H9 (cell line): ENCODE measurements at places on chromosomes 3 and 15.

GRCh38 chr3:149670742-149671492 lies 13.1 kb upstream of the WWTR1 start:
- DNase-seq = peak; percentile 69

- no peak for DNase-seq
Measured at GRCh38 chr3:43523454-43524053, 98.3 kb downstream of the ANO10 start.

DNA sequence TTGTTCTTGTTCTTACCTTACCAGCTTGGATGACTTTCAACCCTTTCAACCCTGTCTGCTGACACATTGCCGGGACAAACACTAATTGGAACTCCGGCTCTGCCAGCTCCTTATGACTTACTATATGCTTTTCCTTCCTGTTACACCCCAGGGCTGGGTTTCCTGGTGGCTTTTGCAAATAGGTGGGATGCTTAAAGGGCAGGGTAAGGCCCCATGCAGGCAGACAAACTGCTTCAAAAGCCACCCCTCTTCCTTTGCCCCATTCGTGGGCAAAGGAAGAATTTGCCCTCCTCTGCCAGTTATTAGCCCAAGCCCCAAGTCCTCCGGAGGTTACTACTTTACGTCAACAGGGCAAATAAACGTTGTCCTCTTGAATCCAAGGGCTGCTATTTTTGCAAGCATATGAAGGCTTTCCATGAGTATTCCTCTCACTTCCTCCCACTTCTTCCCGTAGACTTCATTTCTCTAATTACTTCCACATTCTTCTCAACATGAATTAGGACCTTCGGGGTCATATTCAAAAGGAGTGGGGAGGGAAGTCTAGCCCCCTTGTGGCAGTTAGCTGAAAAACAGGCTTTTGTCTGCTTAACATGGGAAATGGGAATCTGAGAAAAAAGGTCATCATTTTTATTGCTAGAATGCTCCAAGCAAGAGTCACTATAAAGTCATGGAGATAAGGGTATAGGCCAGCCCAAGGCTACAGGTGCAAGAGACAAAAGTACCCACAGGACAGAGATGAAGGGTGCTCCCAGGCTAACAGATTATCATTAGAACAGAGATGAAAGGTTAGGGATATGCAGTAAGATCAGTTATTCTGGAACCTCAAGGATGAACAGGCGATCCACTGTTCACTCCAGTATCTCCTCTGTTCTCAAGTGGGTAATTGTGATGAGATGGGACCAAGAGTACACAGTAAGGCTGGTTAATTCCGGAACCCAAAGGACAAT lies 56.3 kb upstream of the FSTL1 start:
- no peak for DNase-seq

- peak; percentile 53 for DNase-seq
Measured at GRCh38 chr15:50907601-50908208, 778 bp upstream of the AP4E1 start.

DNA sequence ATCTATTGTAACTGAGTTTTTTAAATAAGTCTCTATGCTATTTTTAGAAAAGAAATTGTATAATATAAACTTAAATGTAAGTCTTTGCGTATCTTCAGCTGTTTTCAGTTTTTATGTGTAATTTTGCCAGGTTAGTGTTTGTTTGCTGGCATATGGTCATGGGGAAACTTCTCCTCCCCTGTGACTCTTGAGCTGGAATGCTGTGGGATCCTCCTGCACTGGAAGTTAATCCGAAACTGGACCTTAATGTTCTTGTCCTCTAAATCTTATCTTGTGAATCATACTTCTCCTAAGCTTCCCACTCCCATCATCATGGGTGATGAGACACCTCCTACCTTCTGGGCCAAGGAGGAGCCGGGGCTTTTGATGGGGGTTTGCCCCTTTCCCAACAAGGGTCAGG lies 52.4 kb upstream of the CHST2 start:
- no peak for DNase-seq

DNA sequence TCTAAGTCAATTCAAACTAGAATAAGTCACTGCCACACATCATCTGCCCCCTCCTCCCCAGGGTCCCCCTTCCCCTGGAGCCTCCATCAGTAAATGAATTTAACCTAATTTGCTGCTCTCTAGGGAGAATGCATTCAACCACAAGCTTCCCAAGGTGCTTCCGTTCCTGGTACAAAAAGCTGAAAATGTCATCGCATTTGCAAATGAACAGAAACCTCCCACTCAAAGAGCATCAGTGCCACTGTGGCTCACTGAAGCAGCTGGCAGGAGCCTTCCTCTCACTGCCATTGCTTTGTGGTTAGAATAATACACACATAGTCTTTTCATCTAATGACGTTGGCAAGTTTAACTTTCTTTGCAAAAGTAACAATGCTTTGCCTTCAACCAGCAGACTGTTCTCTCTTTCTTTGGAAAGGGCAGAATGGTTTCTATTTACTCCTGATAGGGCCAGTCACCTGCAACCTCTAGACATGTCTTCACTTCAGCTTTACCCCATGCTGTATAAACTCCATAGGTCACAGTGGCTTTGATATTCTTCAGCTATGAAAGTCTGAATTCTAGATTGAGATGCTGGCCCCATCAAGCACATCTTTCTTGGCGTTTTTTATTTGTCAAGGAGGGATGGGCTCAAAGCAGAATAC lies 238.1 kb downstream of the CPNE4 start:
- DNase-seq = peak; percentile 30

- DNase-seq = no peak
Measured at GRCh38 chr3:123546133-123546755, 38.6 kb downstream of the HACD2 start.

DNA sequence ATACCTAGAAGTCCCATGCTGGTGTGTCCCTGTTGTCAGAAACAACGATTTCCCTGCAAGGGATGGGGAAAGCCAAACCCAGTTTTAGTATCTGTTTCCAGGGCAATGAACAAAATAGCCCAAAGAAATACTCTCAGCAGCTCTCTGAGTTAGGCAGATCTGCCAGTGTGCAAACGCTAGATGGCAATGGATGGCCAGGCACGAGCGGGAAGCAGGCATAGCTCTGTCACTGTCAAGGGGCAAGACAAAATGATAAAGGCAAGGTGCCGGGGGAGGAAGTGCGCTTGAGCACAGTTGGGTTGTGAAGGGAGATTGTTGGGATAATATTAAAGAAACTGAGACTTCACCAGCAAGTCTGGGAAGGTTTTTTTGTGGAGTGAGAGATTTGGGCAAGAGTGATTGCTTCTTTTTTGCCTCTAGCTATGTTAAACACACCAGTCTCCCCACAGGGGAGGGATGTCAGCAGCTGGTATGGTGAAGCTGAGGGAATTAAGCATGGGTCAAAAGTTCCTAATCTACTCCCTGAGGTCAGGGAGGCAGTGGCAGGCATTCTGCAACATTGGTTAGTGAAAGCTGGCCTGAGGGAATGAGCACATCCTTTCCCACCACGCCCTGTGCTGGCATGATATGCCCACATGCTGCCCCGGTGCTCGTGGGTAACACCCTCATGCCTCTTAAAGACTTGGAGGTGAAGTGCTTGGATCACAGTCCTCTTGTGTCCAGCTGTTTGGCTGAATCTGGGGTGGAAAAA lies 117.5 kb downstream of the PDCD6IP start:
- DNase-seq = no peak

- no peak for DNase-seq
Measured at GRCh38 chr3:46221938-46222337, 13.8 kb upstream of the CCR1 start.

GRCh38 chr3:23518441-23518840 lies 287.3 kb upstream of the UBE2E1 start:
- no peak for DNase-seq

DNA sequence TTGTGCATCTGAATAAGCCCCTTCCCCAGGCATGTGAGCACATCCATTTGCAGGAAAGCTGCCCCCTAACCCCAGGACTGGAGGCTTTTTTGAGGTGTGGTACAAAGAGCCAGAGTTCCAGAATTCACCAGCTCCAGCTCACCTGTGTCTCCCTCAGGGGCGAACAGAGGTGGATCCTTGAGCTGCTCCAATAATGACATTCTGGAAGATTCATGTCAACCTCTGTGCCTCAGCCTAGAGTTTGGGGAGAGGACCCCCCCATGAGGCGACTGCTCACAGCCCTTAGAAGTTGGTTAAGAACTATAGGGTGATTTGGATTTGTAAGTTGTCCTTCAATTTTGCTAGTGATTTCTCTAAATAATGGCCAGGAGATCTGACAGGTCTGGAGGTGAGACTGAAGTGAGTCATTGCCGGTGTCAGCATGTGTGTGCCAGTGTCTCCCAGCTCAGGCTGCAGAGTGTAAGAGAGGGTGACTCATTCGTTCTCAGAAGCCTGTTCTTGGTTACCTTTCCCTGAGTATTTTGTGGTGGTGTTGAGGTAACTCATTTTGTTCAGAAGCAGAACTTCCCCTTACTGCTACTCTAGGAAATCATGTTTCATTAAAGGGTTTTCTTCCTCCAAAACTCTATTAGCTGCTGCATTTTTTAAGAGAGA lies 136.9 kb upstream of the TOPAZ1 start:
- DNase-seq = no peak

- no peak for DNase-seq
Measured at GRCh38 chr3:31615071-31615875, 82.5 kb downstream of the STT3B start.

- DNase-seq = no peak
Measured at GRCh38 chr15:70034596-70034995, 63.1 kb downstream of the TLE3 start.

- no peak for DNase-seq
Measured at GRCh38 chr15:64480891-64481290, 20.5 kb downstream of the ZNF609 start.

DNA sequence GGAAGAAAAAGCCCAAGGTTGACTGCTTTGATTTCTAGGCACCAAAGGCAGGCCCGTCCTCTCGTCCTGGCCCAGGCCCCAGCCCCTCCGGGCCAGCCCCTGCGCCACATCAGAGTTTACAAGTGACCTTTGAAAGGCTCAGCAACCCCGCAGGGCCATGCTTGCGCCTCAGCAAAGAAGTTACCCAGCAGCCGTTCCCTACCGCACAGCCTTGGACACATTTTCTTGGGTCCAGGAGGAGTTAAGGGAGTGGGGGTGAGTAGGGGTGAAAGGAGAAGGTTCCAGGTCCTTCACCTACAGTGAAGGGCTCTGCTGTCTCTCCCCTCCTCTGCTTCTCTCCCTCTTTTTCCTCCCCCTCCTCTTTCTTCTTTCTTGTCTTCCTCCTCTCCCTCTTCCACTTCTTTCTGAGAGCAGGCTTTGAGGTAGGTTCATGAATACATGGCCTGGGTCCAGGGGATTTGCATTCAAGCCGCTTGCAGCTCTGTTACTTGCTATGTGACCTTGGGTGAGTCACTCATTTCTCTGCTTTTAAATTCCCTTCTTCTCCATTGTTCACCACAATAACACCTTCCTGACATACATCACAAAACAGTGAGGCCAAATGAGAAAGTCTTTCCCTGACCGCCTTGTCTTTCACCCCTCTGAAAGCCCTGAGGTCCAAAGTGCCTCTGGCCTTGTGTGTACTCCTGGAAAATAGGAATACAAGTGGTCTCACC lies 223.3 kb upstream of the TPRG1 start:
- no peak for DNase-seq

DNA sequence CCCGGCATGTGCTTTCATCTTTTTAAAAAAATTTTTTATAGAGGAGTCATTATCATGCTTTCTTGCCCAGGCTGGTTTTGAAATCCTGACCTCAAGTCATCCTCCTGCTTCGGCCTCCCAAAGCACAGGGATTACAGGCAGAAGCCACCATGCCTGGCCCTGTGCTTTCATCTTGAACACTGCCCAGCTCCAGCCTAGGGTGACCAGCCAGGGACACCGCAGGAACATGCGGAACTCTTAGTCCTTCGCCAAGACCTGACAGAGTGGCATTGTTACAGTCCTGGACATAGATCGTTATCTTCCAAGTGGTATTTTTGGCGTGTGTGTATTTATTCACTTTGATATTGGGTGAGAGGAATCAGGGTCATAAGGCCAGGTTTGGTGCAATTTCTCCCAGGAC lies 7.9 kb upstream of the FURIN start:
- DNase-seq = no peak

DNA sequence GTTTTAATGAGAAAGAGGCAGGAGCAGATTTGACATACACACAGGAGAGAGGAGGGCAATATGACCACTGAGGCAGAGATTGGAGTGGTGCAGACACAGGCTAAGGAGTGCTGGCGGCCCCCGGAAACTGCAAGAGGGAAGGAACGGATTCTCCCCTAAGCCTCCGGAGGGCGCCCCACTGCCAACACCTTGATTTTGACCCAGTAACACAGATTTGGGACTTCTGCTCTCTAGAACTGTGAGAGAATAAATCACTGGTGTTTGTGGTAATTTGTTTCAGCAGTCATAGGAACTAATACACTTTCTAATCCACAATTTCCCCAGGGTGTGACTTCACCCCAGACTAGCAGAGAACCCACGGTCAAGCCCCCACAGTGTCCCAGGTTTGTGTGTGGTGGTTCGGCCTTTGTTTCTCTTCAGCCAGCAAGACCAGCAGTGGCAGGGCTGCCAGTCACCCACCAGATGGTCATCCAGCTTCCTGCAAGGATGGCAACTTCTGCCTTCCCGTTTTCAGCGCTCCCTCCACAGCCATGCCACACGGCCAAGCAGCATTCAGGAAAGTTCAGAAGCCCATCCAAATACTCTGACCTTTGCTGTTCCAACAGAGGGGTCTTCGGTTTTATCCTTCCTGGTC lies 23.6 kb upstream of the TSPAN3 start:
- DNase-seq = peak; percentile 65

GRCh38 chr15:64288577-64288976 lies 67.4 kb downstream of the CSNK1G1 start:
- no peak for DNase-seq

DNA sequence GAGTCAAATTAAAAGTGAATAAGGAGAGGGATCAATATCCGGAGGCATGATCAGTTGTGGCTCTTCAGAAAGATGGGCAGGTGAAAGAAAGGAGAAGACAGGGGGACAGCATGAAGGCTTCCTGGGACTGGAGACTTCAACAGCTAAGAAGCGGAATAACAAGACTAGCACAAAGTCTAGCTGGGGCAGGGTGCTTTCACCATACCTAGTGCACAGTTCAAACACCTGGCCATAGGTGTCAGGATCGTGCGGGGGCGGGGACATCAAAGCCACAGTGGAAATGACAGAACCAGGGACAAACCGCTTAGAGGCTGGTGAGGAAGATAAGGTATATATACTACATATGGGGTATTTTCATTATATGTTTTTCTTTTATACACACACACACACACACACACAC lies 66.2 kb upstream of the FOXP1 start:
- no peak for DNase-seq

GRCh38 chr3:11791339-11792200 lies 55.1 kb downstream of the TAMM41 start:
- DNase-seq = no peak

GRCh38 chr15:74958908-74959585 lies 2.5 kb upstream of the RPP25 start:
- peak; percentile 63 for DNase-seq
